Bone marrow (tissue), 2 donors: ENCODE measurements at places on chromosomes 7 and 10.

- peak; percentile 6 for DNase-seq
Measured at GRCh38 chr10:124963866-124964720, 22.2 kb downstream of the ZRANB1 start.

GRCh38 chr10:120749856-120750566, 101.2 kb upstream of the WDR11 start:
- no peak for DNase-seq

- no peak for DNase-seq
Measured at GRCh38 chr7:30159698-30160143, 24.9 kb downstream of the MTURN start.

- no peak for DNase-seq
Measured at GRCh38 chr7:113548561-113548960, 370.2 kb downstream of the PPP1R3A start.

GRCh38 chr10:118163217-118163616, 116.5 kb upstream of the RAB11FIP2 start:
- DNase-seq: no peak

GRCh38 chr10:12934777-12935176, 66.7 kb downstream of the CCDC3 start:
- DNase-seq: no peak

- peak; percentile 8 for DNase-seq
Measured at GRCh38 chr10:88792661-88793060, 9.9 kb upstream of the LIPM start.

DNA sequence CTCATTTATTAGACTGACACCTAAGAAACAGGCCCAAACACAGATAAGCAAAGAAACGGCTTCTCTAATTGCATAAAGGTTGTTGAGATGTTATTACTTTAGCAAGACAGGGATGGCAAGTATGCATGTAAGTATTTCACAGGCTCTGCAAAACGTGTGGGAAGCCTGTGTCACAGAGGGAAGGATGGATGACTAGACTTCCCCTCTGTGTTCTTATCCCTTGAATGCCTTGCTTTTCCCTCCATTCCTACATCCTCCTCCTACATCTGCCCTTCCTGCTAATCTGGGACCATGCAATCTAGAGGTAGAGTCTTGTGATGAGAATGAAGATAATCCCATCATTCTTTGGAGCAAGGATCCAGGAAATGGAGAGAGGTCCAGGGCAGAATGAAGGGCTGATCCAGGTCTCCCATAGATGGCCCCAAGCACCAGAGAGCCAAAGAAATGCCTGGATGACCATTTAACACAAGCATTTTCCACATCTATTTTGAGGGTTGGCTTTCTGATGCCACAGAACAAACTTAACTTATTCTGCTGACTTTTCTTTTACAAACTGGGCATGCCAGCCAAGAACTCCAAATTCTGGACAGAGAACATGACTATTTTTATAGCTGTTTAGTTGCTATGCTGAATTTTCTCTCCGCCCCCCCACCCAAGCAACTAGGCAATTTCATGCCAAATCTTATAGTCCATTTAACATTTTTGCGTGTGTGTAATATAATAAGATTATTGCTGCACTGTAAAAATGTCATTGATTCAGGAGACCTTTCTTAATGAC, 48.1 kb downstream of the NRP1 start:
- DNase-seq: no peak

DNA sequence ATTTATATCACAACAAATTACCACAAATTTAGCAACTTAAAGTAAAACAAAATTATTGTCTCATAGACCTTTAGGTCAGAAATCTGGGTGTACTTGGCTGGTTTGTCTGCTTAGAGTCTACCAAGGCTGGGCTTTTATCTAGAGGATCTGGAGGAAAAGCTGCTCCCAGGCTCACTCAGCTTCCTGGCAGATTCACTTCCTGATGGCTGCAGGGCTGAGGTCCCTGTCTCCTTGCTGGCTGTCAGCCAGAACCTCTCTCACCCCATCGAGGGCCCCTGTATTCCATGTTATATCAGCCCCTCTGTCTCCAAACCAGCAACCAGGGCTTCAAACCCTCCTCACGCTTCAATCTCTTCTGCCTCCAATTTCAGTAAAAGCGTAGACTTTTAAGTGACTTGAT, 734.9 kb downstream of the NRG3 start:
- DNase-seq: no peak

- DNase-seq: no peak
Measured at GRCh38 chr7:104012835-104013234, 23.4 kb upstream of the RELN start.

DNA sequence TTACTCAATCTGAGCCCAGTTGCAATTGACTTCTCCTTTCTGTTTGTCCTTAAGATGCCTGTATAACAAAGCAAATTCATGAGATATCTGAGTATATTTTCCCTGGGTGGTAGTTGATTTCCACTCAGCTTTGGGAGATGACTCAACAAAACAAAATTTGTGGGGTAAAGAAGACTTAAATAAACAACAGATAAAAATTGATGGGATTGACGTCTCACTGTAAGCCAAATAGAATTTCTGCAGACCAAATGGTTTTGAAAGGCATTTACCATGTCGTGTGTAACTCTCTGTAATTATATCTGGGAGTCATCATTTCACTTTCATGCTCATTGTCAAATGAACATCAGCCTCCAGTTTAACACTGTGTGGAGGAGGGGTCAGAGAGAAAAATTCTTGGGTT, 255.4 kb upstream of the MYO3A start:
- DNase-seq: no peak
